Astrocyte (in vitro differentiated cells and primary cell): ENCODE measurements at places on chromosomes 6 and 20. TPM values are rescaled to one million over a fixed set of nuclear protein-coding genes. Genes with fewer than 3 reads are reported as not detected.

Gene C6orf118
- not detected in 2 replicates for total RNA-seq

Gene SYNDIG1
- 5.7 and 8.7 TPM in 2 replicates for total RNA-seq

Gene BCAS1
- total RNA-seq: 0.31 TPM in 1 of 2 replicates, not detected in the other

Gene CPXM1
- 10.6 and 10.9 TPM in 2 replicates for total RNA-seq

Gene MTFR2
- total RNA-seq: 1.3 and 1.8 TPM in 2 replicates

Gene EPHA7
- total RNA-seq: 0.55 and 0.82 TPM in 2 replicates

Gene ERVFRD-1
- not detected in 2 replicates for total RNA-seq

Gene PRDM1
- total RNA-seq: 10.5 and 11.4 TPM in 2 replicates

Gene TSBP1
- not detected in 2 replicates for total RNA-seq

Gene CST2
- total RNA-seq: 1.7 and 2.9 TPM in 2 replicates

DNA sequence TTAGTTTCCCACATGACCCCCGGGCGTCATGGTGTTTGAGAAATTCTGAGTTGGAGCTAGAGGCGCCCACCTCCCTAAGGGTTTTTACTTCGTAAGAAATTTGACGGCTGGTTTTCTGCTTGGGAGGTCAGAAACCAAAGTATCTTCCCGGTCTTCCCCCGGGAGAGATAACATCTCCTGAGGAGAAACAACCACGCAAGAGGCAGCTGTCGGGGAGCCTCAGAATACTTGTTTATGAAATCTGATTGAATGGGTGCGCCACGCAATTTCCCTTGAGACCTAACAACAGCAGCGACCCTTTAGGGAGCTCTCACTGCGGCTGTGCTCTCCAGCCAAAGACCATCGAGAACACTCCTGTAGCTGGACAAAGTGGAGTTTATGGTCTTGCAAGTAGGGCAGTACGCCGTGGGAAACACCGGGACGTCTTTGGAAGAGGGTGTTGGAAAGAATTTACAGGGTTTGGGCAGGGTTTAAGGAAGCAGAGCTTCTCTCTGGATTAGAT lies 608 bp upstream of the EIF2S2 start:
- peak; percentile 22 for DNase-seq

DNA sequence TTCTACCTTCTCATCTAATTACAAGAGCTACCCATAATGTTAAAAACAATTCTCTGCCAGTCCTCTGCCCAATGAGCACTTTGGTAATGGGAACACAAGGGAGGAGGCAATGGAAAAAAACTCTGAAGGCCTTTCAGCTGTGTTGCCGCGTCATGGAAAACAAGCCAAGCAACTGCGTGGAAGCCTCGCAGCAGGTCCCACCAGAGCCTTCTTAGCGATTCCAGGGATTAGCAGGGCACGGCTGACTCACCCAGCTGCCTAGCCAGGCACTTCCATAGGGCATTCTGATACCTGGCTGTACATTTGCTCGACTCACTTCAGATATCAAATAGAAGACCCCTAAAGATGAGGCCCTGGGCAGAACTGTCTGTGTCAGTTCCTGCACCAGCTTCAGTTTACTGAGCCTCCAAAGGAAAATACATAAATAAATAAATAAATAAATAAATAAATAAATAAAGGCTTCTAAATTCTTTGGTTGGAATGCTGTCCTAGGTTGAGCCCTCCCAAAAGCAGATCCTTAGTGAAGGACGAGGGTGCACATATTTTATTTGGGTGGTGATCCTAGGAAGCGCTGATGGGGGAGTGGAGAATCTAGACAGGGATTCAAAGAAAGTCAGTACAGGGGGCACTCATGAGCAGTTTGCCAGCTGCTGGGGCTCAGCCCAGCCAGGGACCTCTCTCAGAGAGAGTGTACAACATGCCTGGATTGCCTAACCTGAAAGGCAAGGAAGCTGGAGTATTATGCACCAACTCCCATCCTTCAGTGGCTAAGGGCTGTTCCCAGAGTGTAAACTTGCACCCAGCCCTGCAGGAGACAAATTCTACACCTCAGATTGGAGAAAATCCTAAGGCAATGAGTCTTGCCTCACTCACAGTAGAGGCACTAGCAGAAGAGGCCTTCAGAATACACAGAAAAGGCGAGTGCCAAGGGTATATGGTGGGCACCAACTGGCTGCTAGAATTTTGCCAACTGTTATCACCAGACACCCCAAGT lies 18.2 kb downstream of the SNAP25 start:
- DNase-seq: no peak

DNA sequence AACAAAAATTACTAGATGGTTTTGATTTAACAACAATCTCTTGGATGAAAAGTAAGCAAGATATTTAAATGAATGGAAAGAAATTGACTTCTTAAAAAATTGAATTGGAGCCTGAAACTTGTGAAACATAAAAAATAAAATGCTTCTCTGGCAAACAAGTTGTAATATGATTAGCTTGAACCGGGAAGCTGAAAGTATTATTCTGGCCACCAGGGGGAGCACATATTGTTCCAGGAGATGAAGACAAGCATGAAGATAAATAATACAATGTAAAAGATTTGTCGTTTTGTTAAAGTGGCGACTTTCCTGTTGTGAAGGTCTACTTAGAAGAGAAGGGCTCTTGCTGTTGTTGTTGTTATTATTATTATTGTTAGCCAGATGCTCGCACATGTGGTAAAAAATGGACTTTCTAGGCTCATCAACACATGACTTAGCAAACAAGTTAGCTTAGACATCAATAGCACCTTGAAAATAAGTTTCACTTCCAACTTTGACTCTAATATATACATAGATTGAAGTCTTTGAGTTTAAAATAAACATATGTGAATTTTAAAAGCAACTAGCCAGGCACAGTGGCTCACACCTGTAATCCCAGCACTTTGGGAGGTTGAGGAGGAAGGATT lies 14.2 kb downstream of the PAX1 start:
- DNase-seq: peak; percentile 14

DNA sequence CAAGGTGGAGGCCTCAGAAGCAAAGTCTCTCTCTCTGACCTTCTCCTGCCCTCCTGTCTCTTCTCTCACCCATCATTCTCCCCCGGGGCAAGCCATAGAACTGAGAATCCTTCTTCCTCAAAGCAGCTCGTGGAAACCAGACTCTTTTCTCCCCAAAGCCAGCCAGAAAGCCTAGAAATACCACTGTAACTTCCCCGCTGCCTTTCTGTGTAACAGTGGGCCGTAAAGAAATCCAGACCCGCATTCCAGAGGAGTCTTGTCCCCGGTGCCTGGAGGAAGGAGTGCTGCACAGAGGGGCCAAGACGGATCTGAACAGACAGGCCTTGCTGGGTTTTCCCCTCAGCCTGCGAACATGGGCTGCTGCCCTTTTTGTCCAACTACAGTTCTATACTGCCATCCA lies 977 bp upstream of the SLC22A2 start:
- no peak for DNase-seq

GRCh38 chr20:20691477-20692235 lies 20.8 kb downstream of the RALGAPA2 start:
- no peak for DNase-seq

DNA sequence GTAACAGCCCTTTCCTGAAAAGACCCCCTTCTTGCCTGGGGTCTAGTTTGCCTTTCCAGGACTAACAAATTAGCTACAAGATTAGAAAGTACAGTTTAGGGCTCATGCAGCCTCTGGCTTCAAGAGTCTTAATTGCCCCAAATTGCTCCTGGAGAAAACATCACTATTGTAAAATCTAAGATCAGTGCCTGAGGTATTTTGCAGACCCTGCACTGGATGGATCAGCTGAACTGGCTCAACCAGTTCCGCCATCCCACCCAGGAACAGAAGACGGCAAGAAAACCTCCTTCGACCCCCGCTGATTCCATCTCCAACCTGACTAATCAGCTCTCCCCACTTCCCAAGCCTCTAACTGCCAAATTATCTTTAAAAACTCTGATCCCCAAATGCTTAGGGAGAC lies 236.5 kb upstream of the KCNG1 start:
- no peak for DNase-seq

GRCh38 chr6:137849181-137849980 lies 17.7 kb upstream of the TNFAIP3 start:
- DNase-seq: peak; percentile 52

DNA sequence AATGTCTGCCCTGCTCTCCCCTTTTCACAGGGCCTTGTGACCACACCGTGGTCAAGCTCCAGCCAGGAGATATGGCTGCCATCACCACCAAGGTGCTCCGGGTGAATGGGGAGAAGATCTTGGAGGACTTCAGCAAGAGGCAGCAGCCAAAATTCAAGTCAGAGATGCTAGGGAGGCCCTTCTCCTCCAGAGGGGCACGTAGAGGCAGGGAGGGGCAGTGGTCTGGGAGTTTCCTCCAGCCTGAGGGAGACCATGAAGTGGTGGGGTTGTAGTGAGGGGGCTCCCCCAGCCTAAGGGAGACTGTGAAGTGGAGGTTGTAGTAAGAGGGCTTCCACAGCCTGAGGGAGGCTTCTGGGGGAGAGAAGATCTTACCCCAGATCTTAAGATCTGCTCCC lies 4.0 kb downstream of the DXO start:
- DNase-seq: no peak

- DNase-seq: peak; percentile 1
Measured at GRCh38 chr6:32622545-32623401, 14.4 kb upstream of the HLA-DQA1 start.

DNA sequence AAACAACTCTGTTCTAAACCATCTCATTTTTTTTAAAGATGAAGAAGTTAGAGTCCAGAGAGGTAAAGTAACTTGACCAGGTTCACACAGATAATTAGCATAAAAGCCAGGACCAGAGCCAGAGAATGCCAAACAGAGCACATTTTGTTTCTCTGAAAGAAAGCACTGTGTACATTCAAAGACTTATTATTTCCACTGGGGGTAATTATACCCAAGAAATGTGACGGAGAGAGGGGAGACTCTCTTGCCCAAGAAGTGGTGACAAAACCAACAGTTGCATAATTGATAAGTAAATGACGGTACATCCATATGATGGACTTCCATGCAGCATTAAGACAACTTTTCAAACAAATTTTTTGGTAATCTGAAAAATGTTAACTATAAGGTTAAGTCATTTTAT lies 111.6 kb downstream of the RTN4IP1 start:
- no peak for DNase-seq

DNA sequence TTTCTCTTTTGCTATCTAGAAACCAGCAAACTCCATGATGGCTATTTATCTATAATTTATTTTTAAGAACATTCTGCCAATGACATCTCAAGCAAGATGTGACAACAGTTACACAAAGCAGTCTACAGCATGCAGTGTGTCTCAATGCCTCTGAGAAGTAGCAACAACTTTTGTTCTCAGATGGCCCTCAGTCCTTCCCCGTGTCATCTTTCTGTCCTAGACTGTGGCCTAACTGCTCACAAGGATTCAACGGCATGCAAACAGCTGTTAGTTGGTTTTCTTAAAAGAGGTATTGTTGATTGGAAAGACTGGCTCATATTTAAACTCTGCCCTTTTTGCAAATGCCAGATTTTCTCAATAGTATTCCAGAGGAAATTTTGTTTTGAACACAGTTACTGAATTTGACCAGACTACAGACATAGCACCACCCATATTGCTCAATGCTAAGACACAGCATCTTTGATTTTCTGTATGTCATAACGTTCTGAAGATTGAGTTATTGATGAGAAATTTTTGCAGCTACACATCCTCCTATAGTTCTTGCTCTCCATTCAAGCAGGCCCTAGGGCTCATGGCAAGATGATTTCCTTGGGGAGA lies 26.1 kb upstream of the F13A1 start:
- no peak for DNase-seq

DNA sequence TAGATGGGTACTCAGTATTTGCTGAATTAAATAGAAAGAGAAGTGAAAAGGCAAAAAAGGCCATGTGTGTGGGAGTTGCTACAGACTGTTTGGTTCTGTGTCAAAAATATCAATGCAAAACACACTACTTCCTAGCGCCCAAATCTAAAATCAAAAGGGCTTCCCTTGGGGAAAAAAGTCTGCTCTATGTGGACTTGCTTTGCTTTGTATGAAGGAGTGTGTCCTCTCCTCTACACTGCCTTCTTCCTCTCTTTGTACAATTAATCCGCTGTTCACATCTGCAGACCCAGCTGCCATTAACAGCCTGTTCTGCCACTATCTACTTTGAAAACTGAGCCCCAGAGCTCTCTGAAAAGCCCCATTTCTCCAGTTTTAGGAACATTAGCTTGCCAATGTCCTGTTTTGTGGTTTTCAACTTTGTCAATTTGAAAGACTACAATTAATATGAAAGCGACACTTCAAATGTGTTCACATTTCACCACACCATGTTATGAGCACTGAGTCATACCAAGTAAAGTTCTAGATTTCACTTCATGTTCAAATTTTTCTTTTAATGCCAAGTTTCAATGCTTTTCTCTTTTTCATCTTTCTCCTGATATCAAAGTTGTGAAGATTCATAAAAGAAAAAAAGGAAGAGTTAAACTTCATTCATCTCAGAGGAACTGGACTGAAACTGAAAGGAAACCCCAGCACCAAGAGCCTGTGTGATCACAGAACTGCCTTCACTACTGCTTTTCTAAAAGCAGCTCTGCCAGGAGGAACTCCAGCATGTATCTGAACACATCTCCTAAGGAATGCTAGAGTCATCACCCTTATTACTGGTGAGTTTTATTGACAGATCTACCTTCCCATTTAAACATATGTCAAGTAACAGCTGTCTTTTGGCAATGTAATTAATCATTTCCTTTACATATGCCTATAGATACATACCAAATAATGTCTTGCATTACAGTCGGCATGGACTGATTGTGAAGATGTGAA lies 102.6 kb downstream of the KIF13A start:
- peak; percentile 47 for DNase-seq

DNA sequence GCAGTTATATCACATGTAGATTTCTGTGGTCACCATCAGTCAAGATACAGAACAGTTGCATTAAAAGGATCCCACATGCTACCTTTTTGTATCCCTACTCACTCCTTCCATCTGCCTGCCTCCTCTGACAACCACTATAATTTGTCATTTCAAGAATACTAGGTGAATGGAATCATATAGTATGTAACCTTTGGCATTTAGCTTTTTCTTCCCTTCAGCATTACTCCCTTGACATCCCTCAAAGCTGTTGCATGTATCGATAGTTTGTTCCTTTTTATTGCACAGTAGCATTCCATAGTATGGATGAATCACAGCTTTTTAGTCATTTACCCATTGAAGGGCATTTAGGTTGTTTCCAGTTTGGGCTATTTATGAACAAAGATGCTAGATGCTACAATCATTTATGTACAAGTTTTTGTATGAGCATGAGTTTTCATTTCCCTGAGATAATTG lies 26.1 kb downstream of the NCOA7 start:
- DNase-seq: no peak

- DNase-seq: peak; percentile 26
Measured at GRCh38 chr6:154487367-154488247, 22.9 kb downstream of the CNKSR3 start.
